Panc1 (cell line): ENCODE measurements at places on chromosomes 2 and 18. TPM values are rescaled to one million over a fixed set of nuclear protein-coding genes. Genes with fewer than 3 reads are reported as not detected.

Gene HJURP
- total RNA-seq: 87.0 TPM

Gene GNLY
- total RNA-seq: not detected

Gene GAREM1
- 4.7 TPM for total RNA-seq

Gene GCG
- total RNA-seq: 0.31 TPM

Gene PTPN4
- total RNA-seq: 45.9 TPM

Gene ITGB6
- 0.08 TPM for total RNA-seq

Gene FRZB
- total RNA-seq: 0.08 TPM

DNA sequence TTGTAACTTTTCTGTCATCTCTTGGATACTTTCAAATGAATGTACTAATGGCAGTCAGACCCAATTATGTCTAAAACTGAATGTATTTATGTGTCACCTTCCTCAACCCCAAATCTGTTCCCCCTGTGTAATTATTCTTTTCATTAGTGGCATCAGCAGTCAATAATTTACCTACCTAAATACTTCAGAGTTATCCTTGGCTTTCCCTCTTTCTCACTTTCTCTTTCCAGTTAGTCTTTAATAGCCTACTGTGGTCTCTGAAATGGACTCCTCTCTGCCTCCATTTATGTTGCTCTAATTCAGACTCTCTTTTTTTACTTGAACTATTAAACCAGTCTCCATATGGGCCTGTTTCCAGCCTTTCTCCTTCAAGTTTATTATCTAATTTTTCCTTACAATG, 21.0 kb downstream of the C18orf63 start:
- no peak overlapping the region for H3K4me3 ChIP-seq
- no peaks in the 10 kb centered on the region for H3K4me1 ChIP-seq
- DNase-seq: no peak
- H3K27ac ChIP-seq: no peak overlapping the region

GRCh38 chr2:19651466-19651865, 250.3 kb downstream of the TTC32 start:
- no peaks in the 10 kb centered on the region for H3K4me1 ChIP-seq
- H3K27me3 ChIP-seq: no peaks in the 10 kb centered on the region
- DNase-seq: no peak
- no peak overlapping the region for H3K4me3 ChIP-seq
- no peaks in the 10 kb centered on the region for H3K36me3 ChIP-seq
- no peak overlapping the region for H3K27ac ChIP-seq

- no peak overlapping the region for H3K4me3 ChIP-seq
- no peaks in the 10 kb centered on the region for H3K4me1 ChIP-seq
- H3K27me3 ChIP-seq: peaks cover 5% of the 10 kb centered on the region; the same call in 1 of the 2 replicates
- no peak for DNase-seq
- H3K36me3 ChIP-seq: no peaks in the 10 kb centered on the region
- H3K27ac ChIP-seq: no peak overlapping the region
These were observed 109.8 kb downstream of the FAM210A start for GRCh38 chr18:13616525-13617035.

DNA sequence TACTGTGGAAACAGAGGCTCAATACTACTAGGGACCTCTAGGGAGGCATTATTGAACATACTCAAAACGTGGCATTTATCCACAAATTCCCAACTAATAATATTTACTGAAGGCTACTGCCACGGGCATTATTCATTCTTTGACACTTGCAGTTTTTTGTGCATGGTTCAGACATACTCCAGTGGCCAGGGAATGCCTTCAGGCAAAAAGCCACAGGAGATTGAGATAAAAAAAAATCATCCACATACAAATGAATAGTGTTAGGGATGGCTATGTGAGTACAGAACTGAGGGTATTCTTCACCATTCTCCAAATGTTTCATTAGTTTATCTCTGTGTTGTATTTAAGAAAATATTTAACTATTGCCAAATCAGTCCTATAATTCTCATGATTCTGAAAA, 974.9 kb upstream of the PIK3C3 start:
- H3K36me3 ChIP-seq: no peaks in the 10 kb centered on the region
- no peaks in the 10 kb centered on the region for H3K27me3 ChIP-seq
- H3K27ac ChIP-seq: no peak overlapping the region

DNA sequence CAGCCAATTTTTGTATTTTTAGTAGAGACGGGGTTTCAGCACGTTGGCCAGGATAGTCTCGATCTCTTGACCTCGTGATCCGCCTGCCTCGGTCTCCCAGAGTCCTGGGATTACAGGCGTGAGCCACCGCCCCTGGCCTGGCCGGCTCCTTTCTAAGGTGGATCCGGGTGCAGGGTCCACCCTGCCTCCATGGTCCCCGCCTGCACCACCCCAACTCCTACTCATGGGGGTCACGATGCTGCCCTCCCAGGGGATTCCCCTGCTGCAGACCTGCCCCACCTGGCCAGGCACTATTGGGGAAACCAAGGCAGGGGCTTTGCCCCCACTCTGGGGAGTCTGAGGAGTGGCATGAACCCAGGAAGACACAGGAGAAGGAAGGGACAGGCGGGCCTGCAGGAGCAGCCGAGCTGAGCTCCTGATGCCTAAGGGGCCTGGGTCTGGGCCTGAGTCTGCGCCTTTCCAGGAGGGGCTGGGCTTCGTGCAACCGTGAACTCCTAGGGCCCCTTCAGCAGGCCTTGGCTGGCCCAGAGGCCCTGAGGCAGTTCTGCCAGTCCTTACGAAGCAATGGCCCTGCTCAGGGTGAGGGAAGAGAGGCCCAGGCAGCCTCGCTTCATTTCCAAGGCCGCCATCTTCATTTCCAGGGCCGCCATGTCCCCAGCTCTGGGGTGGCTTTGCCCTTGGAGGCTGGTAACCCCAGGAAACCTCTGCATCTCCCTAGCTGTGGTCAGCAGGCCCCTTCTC, 67.2 kb upstream of the SMAD7 start:
- peak overlapping the region; percentile 29; the same call in 1 of the 2 replicates for H3K27ac ChIP-seq
- no peaks in the 10 kb centered on the region for H3K27me3 ChIP-seq
- peaks cover 16% of the 10 kb centered on the region for H3K4me1 ChIP-seq

DNA sequence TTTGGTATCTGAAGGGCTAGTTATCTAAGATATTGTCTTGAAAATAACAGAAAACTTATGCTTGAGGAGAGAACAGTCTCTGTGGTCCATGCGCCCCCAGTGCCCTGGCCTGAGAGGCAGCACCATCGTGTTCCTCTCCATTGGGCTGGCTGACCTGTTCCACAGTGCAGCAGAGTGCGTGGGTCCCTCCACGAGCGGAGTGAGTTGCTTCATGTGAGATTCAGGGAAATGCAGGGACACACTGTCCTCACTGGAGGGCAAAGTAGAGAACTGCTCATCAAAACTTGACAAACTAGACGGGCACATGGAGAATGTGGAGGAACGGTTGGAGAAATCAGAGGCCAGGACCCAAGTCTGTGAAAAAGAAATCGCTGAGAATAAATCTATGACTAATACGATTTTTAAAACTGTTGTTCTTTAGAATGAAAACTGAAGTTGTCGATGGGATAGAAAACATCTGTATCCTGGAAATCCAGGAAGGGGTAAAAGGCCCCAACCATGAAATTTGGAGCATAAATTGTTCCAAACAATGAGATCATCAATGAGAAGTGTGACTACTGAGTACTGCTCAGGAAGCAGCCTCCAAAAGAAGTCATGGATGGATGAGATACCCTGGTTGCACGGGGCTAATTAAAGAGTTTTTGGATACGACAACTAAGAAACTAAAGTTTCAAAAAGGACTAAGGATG, 58.1 kb downstream of the REV1 start:
- H3K27ac ChIP-seq: no peak overlapping the region
- H3K36me3 ChIP-seq: peaks cover 18% of the 10 kb centered on the region; the same call in 1 of the 2 replicates
- no peak for DNase-seq
- H3K27me3 ChIP-seq: no peaks in the 10 kb centered on the region
- H3K4me1 ChIP-seq: no peaks in the 10 kb centered on the region
- H3K4me3 ChIP-seq: no peak overlapping the region

GRCh38 chr18:55232506-55232905, 273.2 kb upstream of the CCDC68 start:
- no peak for DNase-seq
- no peak overlapping the region for H3K27ac ChIP-seq
- H3K36me3 ChIP-seq: no peaks in the 10 kb centered on the region
- H3K4me1 ChIP-seq: peaks cover 4% of the 10 kb centered on the region; the same call in 1 of the 2 replicates

DNA sequence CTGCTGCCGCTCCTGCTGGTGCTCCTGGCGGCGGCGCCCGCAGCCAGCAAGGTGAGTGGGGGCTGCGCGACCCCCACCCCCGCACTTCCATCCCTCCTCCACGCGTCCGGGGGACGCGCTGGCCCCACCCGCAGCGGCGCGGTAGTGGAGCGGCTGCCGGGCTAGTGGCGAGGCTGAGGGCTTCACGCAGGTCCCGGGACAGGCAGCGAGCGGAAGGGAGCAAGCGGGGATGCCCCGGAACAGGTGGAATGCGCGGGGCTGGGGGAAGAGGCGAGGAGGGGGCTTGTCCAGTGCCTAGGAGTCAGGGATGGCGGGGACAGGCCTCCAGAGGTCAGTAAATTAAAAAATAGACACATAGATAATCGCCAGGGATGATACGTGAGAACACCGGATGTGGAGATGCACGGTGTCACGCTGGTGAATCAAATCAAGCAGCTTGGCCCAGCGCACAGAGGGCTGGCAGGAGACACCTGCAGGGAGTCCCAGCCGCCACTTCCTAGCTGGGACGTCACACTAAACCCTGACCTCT, 403 bp downstream of the COL4A3 start:
- H3K36me3 ChIP-seq: no peaks in the 10 kb centered on the region; the same call in 1 of the 2 replicates
- H3K27me3 ChIP-seq: peaks cover 44% of the 10 kb centered on the region
- H3K4me1 ChIP-seq: peaks cover 4% of the 10 kb centered on the region; the same call in 1 of the 2 replicates
- no peak for DNase-seq
- peak overlapping the region; percentile 31 for H3K4me3 ChIP-seq
- H3K27ac ChIP-seq: no peak overlapping the region

- DNase-seq: no peak
- no peaks in the 10 kb centered on the region for H3K27me3 ChIP-seq
- H3K36me3 ChIP-seq: no peaks in the 10 kb centered on the region
- H3K4me3 ChIP-seq: no peak overlapping the region
These were observed 92.5 kb downstream of the ZFP36L2 start for GRCh38 chr2:43133708-43134570.

GRCh38 chr18:8787371-8787670, 82.0 kb downstream of the MTCL1 start:
- no peak overlapping the region for H3K27ac ChIP-seq
- H3K4me1 ChIP-seq: peaks cover 9% of the 10 kb centered on the region; the same call in 1 of the 2 replicates

DNA sequence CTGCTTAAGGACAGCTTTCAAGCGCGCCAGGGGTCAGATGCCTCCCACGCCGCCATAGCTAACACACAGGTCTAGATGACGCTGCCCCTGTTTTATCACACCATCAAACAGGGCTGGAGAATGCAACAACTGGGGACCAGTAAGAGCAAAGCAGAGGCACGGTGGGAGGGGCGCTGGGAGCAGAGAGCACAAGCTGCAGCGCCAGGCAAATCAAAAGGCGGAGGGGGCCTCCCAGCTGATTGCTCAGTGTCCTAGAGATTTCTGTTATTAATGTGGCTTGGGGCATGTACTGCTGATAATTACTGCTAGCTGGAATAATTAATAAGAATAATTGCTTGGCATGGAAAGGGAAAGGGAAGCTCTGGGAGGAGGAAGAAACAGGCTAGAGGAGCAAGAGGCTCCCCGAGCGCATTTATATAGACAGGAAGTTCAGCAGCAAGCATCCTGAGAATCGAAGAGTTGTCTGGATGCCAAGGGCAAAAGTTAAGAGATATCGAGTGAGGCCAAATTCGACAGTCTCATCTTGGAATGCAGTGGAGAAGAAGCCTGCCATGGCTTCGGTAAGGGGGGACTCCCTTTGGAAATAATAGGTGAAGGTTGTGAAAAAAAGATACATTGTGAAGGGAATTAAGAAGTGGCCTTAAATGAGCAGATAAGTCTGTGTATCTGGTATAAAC, 104.5 kb upstream of the ZNF521 start:
- H3K36me3 ChIP-seq: no peaks in the 10 kb centered on the region
- H3K27me3 ChIP-seq: no peaks in the 10 kb centered on the region
- H3K27ac ChIP-seq: no peak overlapping the region
- no peak overlapping the region for H3K4me3 ChIP-seq
- H3K4me1 ChIP-seq: no peaks in the 10 kb centered on the region

GRCh38 chr2:8756716-8757115, 74.9 kb downstream of the ID2 start:
- no peaks in the 10 kb centered on the region for H3K27me3 ChIP-seq
- DNase-seq: no peak
- no peak overlapping the region for H3K27ac ChIP-seq
- no peak overlapping the region for H3K4me3 ChIP-seq
- H3K4me1 ChIP-seq: no peaks in the 10 kb centered on the region

DNA sequence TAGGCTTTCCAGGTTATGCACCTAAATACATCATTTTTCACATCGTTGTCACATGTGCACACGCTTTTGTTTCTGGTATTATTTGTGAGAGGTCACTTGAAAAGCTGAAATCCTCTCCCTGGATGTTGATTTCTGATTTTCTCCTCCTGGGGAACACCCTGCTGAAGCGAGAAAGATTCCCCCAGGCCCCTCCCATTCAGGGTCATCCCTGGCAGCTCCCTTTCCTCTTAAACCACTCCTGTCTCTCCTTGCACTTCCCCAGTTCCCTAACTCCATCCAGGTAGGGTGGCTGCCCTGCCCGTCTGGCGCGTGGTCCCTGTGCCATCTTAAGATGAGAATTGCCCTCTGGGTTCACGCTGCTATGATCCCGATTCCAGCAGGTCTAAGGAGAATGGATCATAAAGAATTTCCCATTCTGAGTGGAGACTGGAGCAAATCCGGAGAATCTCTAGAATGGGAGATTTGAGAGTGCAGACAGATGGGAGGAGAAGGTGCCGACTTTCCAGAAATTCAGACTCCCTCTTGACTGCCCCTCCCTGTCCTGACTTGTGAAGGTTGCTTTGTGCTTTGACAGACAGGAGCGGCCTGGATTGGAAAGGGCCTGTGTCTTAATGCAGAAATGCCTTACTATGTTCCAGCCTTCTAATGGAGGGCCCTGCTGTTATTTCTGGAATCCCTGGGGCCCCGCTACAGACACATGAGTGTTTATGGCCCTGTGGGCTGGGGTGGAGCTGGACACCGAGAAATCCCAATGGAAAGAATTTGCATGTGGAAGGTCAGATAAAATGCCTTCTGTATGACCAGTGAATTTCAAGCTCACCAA, 1.3 kb upstream of the YWHAQ start:
- H3K27ac ChIP-seq: peak overlapping the region; percentile 93
- DNase-seq: no peak
- peaks cover 68% of the 10 kb centered on the region for H3K4me1 ChIP-seq
- H3K4me3 ChIP-seq: no peak overlapping the region
- H3K36me3 ChIP-seq: peaks cover 10% of the 10 kb centered on the region

DNA sequence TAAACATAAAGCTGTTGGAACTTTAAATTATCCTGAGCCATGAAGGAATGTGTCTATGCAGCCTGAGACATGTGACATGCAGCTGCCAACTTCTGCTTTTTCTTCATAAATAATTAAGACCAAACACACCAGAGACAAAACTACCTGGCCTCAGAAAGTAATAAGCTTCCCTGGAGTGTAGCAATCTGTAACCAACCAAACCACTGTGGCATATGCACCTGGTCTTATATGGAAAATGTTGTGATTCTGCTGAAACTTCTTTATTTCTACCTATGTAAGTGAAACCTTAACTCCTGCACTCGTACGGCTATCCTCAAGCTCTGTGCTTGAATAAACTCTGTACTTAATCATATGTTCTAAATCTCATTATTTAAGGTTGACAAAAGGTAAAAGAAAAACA, 515.0 kb downstream of the TMEM182 start:
- H3K36me3 ChIP-seq: no peaks in the 10 kb centered on the region; the same call in 1 of the 2 replicates
- H3K4me3 ChIP-seq: no peak overlapping the region
- H3K4me1 ChIP-seq: no peaks in the 10 kb centered on the region
- no peak overlapping the region for H3K27ac ChIP-seq
- no peaks in the 10 kb centered on the region for H3K27me3 ChIP-seq
- no peak for DNase-seq

GRCh38 chr18:79400091-79400590, 4.4 kb downstream of the NFATC1 start:
- peak overlapping the region; percentile 56 for H3K4me3 ChIP-seq
- H3K27ac ChIP-seq: peak overlapping the region; percentile 76
- H3K27me3 ChIP-seq: no peaks in the 10 kb centered on the region
- H3K36me3 ChIP-seq: no peaks in the 10 kb centered on the region
